ENCODE measurements at places on chromosomes 13 and 19.

GRCh38 chr19:2453431-2454025, 3.2 kb downstream of the LMNB2 start:
- no peak for DNase-seq

DNA sequence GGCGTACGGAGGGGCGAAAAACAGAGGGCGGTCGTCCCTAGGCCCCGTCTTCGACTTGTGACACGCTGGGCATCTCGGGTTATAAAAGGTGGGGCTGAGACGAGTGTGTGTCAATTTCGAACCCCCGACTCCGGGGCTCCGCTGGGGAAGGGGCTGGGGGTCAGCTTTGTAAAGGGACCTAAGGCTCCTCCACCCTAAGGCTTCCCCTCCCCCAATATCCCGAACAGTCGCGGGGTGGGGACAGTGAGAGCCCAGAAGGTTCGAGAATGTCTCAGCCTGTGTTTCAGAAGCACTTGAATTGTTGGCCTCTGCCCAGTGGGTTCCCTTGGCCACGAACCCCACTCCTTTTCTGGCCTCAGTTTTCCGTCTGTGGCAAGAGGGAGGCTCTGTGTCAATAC, 450 bp downstream of the SELENOW start:
- no peak for DNase-seq

DNA sequence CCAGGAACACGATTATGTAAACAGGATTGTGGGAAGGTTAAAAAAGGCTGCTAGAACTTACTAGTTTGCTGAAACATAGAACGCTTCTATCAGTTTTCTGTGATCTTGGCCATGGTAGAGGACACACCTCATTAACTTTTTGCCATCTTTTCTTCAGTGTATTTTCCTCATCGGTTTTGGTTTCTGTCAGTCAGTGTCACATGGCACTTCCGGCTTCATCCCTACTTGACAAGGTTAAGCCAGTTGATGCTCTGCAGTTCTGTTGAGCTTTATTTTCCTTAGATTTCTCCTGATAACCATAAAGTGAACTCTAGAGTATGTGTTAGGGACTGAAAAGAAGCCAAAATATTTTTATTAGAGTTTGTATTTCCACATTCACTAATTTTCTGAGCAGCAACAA, 147.5 kb downstream of the NDFIP2 start:
- no peak for DNase-seq

DNA sequence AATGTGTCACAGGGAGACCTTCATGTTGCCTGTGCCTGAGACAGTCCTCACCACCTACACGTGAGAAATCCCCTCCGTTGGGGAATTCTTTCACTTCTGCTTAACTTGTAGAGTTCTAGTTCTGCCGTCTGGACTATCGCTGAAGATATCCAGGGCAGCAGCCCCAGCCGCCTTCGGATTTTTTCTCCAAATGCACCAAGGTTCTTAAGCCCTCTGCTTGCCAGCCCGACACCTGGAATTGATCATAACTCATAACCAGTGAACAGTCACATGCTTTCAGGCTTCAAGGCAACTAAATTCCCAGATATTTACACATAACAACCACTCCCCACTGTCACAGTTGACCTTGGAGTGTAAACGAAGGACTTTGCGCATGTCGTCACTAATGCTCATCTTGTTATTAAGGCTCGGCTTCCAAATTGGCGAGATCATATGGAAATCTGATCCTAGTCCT, 114.4 kb downstream of the RAB20 start:
- DNase-seq: no peak

DNA sequence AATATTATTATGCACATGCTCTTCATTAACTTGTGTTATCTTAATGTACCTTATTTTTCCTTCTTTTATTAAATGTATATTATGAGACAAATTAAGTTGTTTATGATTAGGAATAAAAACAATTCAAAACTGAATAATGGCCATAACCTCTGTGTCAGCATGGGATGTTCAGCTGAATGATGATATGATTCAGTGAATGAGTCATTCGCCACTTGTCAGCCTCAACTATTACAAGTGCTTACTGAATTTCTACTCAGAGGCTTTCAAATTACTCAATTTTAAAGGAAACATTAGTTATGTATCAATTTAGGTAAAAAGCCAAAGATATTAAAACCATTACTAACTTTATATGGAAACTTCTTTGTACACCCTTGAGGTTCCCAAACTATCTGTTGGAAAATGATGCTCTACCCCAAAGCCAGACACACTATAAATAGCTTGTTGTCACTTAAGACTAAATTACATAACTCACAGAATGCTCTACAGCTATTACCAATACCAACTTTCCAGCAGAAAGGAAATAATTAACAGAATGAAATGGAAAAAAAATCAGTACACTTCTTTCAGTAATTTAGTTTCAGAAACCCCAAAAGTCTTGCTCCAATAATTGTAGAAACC, 14.4 kb downstream of the LIG4 start:
- DNase-seq: no peak

DNA sequence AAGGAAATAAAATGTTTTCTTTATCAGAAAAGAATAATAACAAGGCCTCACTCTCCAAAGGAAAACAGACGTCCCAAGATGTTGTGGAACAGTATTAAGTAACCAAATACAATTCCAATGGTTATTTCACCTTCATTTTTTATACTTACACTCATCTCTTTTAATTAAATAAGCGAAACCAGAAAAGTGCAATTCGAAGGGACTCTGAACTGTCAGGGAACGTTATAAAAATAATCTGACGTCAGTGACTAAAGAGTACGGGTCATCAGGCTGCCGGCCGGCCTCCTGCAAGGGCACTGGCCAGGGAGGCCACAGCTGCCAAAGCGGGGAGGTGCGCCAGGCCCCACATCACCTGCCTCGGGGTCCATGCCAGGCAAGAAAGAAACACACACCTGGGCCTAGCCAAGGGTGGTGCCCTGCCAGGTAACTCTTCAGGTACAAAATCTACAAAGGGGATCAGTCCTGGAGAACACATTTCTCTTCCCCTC, 61.2 kb downstream of the CDADC1 start:
- DNase-seq: no peak

GRCh38 chr13:92838786-92839185, 387.8 kb upstream of the GPC6 start:
- no peak for DNase-seq

GRCh38 chr13:102400675-102401145, 1.1 kb downstream of the FGF14 start:
- DNase-seq: no peak

GRCh38 chr19:43695985-43696704, 19.7 kb upstream of the IRGC start:
- no peak for DNase-seq

- DNase-seq: no peak
Measured at GRCh38 chr13:40273253-40274025, 393.0 kb downstream of the FOXO1 start.

GRCh38 chr19:46631481-46631880, 4.5 kb downstream of the GNG8 start:
- DNase-seq: no peak

- DNase-seq: no peak
Measured at GRCh38 chr13:112959701-112960542, 9.1 kb upstream of the MCF2L start.

DNA sequence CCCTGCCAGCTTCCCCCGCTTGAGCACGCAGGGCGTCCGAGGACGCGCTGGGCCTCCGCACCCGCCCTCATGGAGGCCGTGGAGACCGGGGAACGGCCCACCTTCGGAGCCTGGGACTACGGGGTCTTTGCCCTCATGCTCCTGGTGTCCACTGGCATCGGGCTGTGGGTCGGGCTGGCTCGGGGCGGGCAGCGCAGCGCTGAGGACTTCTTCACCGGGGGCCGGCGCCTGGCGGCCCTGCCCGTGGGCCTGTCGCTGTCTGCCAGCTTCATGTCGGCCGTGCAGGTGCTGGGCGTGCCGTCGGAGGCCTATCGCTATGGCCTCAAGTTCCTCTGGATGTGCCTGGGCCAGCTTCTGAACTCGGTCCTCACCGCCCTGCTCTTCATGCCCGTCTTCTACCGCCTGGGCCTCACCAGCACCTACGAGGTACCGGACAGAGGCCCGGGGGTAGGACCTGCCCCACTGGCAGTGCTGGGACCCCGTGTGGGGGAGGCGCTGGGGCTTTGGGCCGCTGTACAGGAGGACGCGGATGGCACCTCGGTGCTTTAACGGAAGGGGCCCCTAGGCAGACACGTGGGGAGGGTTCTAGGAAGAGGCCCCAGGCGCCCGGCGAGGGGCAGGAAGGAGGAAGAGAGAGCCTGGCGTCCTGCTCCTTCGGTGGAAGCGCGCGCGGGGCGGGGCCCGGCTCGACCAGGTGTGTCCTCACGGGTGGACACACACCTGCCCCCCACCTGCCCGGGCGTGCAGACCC, 681 bp downstream of the SLC5A5 start:
- DNase-seq: no peak

- no peak for DNase-seq
Measured at GRCh38 chr13:73810647-73811046, 323.6 kb downstream of the KLF12 start.

- no peak for DNase-seq
Measured at GRCh38 chr13:60066226-60066625, 97.5 kb downstream of the DIAPH3 start.

GRCh38 chr19:31319465-31319864, 29.8 kb downstream of the TSHZ3 start:
- no peak for DNase-seq

GRCh38 chr13:74210693-74211393, 76.6 kb upstream of the KLF12 start:
- DNase-seq: no peak

DNA sequence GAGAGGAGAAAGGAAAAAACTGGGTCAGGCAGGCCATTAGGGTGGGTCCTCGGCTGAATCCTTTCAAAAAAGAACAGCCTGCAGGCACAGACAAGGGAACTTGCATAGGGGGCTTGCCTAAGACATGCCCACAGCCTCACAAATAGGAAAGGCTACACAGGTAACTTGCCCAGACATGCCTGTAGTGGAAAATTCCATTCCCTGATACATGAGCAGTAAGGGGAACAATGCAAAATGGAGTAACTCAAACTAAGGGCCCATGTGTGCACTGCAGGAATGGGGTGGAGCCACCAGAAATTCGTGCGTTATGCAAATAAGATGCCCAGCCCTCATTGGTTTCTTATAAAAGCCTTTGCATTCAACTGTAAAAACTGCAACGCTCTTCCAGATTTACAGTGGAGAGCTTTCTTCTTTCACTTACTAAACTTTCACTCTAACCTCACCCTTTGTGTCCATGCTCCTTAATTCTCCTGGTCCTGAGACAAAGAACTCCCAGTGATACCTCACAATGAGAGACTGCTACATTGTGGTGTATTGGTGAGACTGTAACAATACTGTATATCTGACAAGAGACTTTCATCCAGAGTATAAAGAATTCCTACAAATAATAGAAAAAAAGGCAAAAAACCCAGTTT, 59.5 kb upstream of the SLITRK1 start:
- DNase-seq: no peak

All from stimulated activated CD4-positive, alpha-beta T cell treated with anti-CD3 and anti-CD28 coated beads, Interleukin-1b, Interleukin-23, amount 100 ng/mL, for 1 hour (primary cell).